Activated gamma-delta T cell treated with anti-CD3 and anti-CD28 coated beads, Interleukin-2, amount 50 U/mL, for 16 hours (primary cell): ENCODE measurements at places on chromosomes 1 and 21.

DNA sequence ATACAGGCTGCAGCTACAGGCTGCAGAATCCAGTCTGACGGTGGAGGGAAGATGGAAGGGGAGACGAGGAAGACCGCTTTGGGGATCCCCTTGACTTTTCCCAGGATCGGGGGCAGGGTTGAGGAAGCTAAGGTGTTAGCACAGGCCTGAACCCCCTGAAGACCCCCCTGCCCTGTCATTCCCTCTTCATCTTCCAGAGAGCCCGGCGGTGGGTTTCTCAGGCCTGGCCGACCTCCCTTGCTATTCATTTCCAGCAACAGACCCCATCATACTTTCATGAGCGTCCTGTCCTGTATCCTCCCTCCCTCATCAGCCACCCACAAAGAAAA is 112.0 kb downstream of the PGBD5 start:
- DNase-seq, result no peak

DNA sequence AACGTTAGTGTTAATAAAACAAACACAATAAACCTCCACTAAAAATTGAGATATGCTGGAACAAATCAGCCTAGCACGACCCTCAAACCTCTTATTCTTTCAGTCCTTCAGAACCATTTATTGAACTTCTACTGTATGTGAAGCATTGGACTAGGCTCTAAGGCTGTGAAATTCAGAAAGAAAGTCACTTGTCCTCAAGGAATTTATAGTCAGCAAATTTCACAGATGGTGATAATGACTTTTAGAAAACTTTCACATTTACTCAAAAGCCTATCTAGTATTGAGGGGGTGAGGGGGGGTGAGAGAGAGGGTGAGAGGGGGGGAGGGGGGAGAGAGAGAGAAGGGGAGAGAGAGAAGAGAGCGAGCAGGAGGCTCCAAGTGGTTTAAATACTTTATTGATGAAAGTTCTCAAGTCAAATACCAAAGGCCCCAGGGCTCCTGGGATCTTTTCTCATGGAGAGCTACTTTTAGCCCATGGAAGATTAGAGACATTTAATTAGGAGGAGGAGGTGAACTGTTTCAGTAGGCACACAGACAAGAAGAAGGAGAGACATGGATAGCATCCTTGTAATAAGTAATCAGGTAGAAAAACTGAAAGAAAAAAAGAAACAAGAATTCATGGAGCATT is 66.3 kb upstream of the SSX2IP start:
- DNase-seq, result no peak

GRCh38 chr21:17829472-17829871 is 10.3 kb upstream of the C21orf91 start:
- no peak for DNase-seq

DNA sequence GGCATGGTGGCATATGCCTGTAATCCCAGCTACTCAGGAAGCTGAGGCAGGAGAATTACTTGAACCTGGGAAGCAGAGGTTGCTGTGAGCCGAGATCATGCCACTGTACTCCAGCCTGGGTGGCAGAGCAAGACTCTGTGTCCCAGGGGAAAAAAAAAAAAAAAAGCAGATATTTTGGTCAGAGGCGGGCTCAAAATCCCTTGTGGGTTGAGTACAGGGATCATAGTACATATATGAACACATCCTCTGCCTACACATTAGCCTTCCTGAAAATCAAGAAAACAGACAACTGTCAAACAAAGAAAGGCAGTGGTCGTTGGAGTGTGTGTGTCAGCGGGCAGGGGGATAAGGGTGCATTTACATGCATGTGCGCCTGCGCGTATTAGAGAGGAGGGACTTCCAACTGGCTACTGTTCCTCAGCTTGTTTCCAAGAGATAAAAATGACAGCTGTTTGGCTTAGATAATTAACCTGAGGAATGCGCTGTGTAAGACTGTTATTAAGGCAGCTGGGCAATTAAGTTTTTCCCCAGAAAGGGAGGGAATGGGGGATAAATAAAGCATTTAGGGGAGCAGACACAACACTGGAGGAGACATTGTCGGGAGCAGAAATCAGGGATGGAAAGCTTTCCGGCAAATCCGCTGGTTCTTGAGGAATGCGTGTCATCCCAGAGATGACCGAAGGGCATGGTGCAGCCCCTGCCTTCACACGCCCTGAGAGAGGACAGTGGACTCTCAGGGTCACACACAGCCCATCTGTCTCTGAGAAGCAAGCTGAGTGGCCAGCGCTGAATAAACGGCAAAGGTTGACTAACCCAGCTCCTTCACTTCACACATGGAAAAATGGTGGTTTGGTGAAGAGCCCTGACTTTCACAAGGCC is 6.4 kb downstream of the LAMB3 start:
- no peak for DNase-seq

DNA sequence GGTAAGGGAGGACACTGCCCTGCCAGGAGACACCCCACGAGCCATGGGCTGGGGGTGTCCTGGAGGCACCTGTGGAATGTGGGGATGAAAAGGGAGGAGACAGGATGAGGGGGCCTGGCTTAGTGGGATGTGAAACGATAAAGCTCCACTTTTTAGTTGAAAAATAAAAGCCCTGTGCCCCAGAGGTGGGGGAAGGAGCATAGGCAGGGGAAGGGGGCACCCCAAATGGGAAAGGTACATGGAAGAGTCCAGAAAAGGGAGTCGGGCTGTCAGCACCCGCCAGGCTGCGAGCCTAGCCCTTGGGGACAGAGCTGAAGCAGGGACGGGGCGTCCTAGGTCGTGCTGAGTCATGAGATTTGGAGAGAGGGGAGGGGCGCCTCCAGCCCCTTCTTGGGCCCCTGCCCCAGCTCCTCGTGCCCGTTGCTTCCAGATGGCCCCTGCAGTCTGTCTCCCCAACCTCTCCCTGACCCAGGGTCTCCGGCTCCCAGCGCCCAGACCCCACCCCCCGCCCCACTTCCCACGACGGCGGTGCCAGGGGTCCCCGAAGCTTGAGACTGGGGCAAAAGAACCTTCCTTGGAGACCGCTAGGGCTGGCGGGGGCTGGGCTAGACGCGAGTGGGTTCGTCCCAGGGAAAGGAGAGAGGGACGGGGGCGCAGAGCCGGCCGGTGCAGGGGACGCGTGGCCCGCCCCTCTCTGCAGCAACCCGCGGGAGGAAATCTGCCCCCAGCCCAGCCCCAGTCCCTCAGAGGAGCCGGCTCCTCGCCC is 795 bp downstream of the SYT2 start:
- no peak for DNase-seq
